ENCODE measurements at places on chromosomes 12 and 14.

DNA sequence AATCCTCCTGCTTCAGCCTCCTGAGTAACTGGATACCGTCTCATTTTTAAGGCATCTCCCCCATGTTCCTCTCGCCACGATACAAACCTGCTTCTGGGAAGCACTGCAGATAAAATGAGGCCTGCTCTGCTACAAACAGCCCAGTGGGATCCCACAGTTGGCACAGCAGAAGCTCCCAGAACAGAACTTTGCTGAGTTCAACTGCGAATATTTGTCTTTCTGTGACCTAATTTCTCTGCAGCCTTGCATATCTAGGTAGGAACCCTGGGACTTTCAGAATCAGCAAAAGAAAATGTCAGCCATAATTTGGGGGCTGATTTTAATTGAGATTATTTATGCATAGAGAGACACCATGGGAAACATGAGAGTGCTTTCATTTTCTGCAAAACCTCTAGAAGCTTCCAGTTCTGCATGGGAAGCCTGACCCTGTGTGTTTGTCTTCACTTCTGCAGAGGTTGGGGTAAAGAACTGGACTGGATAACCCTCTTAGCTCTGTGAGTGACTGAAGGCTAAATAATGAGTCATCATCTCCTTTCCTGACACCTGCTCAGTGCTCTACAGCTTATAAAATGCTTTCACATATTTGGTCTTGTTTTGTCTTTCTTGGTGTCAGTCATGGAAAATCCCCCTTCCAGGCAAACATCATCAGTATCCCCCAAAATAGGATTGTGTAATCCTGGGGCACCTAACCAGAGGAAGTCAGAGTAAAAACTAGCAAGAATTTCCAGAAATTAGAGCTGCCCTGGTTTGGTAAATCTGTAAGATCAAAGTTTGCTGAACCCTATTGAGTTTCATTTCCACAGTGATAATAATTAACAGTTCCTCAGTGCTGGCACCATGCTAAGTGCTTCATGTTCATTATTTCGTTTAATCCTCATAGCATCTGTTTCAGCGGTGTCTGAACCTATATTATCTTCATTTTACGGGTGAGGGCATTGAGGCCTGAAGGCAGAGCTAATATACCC, 185.8 kb downstream of the SLC15A4 start:
- DNase-seq, result no peak

DNA sequence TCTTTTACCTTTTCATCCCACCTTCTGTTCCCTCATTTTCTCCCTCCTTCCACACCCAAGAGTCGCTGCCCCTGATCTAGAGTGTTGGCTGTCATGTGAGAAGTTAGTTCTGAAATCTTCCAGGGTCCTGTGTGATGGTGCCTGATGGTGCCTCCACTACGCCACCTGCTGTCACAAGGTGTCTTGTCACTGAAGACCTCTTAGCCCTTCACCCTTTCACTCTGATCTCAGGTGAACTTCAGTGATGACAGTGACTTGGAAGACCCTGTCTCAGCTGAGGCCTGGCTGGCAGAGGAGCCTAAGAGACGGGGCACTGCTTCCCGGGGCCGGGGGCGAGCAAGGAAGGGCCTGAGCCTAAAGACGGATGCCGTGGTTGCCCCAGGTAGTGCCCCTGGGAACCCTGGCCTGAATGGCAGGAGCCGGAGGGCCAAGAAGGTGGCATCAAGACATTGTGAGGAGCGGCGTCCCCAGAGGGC, 7.6 kb upstream of the PFDN5 start:
- DNase-seq, result peak; percentile 29

DNA sequence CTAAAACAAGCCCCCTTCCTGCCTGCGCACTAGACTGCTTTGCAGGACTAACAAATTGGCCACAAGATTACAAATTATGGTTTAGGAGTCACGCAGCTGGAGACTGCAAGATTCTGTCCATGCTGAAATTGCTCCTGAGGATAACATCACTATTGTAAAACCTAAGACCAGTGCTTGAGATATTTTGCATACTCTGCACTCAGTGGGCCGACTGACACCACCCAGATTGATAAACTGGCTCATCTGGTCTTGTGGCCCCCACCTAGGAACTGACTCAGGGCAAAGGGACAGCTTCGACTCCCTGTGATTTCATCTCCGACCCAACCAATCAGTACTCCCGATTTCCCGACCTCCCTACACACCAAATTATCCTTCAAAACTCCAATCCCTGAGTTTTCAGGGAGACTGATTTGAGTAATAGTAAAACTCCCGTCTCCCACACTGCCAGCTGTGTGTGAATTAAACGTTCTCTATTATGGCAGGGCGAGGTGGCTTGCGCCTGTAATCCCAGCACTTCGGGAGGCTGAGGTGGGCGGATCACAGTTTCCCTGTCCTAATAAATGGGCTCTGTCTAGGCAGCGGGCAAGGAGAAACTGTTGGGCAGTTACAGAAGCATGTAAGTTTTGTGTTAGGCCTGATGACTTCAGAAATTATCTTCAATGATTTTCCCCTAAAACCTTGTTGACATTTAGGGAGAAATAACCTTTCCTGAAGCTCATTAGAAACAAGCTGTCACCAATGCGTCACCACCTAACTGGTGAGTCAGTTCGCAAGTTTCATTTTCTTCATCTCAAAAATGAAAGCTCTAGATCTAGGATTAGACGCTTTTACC, 5.3 kb upstream of the UBC start:
- peak; percentile 89 for DNase-seq

DNA sequence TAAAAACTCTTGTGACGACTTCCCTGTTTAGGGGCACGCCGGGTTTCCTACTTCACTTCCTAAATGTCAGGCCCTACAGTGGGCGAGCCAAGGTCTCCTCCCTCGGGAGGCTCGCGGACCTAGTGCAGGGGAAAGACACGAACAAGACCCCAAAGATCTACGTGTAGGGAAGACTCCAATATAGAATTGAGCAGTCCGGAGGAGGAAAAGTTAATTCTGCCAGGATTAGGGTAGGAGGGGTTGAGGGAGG, 564 bp downstream of the ATXN3 start:
- peak; percentile 88 for DNase-seq

- DNase-seq, result no peak
Measured at GRCh38 chr14:94679937-94680861, 68.0 kb downstream of the SERPINA3 start.

GRCh38 chr14:84028080-84028604, 1501.8 kb upstream of the FLRT2 start:
- DNase-seq, result no peak

DNA sequence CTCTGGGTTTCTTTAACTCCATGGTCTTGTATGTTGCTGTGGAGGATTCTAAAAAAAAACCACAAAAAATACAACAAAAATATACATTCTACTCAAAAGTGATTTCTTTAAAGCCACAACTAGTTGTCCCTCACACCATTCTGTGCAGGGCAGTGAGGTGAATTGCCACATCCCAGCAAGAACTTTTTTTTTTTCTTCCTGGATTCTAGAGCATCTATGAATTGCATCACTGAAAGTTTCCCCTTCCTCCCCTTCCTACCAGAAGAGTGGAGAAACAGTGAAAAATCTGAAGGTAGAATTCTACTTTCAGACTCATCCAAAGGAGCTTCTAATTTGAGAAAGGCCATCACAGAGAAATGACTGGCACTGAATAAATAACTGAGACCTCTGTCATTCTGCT, 395.3 kb downstream of the AEBP2 start:
- DNase-seq, result no peak

GRCh38 chr14:77177702-77178101, 3.9 kb upstream of the TMEM63C start:
- DNase-seq, result peak; percentile 23

GRCh38 chr14:30855345-30856037, 18.9 kb upstream of the COCH start:
- peak; percentile 54 for DNase-seq

- DNase-seq, result peak; percentile 30
Measured at GRCh38 chr12:88577537-88577936, 2.7 kb downstream of the KITLG start.

- DNase-seq, result no peak
Measured at GRCh38 chr14:92397953-92398564, 75.1 kb downstream of the SLC24A4 start.

DNA sequence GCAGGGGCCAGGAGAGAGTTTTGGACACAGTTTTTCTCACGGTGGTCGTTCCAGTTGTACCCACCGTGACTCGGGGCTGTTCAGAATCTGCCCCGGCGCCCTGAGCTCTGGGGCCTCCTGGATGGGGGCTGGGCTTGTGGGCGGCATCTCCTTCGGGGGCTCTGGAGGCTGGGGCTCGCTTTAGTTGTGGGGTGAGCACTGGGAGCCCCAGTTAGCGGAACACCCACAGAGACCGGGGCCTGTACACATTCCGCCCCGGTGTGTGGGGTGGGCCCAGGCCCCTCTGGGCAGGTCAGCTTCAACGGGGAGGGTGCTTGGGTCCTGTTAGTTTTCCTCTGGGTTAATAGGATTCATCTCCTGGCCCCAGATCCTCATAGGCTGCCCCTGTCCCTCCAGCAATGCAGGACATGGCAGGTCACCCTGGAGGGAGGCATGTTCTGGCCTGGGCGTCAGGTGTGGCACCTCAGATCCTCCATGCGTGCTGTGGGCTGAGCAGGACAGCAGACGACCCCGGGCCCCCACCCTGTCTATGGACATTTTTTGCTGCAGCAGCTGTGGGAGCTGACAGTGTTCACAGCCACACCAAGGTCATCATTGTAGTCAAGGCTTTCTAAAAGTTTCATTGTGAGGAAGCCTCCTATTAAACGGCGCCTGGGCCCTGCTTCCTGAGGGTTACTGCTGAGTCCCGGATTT, 393.2 kb downstream of the TMEM121 start:
- no peak for DNase-seq

DNA sequence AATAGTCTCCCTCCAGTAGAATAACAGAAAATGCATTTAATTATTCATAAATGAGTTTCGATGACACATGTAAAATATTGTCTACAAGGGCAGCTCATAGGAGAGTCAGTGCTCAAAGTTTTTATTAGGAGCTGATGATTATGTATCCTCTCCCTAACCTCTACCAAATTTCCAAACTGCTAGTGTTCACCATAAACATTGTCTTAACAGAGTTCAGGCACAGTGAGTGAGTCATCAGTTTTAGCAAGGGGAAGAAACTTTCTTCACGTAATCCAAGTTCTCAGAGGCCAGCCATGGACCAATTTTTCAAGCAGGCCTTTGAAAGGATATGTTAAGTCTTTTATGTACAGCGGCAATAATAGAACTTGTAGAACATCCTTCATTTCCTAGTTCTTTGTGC, 649.2 kb upstream of the MIS18BP1 start:
- no peak for DNase-seq

DNA sequence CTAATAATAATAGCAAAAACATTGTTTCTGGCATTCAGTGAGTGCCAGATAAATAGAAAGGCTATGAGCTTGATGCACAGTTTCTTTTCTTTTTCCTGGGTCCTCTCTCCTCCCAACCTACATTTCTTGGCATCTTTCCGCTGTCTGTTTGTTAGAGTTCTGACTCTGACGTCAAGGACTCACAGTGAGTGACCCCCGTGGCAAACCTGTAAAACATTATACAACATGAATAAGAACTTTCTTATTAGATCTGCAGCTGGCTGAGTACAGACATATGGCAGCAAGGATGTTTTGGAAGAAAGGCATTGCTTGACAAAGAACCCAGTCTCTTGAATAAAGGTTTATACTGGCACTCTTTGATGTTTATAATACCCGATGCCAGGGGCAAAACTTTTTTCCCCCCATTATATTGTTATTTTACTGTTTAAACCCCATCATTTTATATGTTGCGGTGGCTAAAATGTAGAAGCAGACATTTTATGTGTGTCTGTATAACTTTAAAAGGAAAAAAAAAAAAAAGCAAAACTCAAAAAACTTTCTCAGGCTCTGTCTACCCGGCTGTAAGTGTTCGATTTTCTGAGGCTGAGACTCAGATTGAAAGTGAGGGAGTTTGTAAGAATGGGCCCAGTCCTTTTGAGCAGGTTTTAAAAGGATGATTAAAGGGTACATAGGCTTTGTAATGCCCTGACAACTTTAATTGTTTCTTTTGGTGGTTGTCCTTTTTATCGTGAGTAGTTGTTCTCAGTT, 159.3 kb downstream of the PDE3A start:
- DNase-seq, result no peak

DNA sequence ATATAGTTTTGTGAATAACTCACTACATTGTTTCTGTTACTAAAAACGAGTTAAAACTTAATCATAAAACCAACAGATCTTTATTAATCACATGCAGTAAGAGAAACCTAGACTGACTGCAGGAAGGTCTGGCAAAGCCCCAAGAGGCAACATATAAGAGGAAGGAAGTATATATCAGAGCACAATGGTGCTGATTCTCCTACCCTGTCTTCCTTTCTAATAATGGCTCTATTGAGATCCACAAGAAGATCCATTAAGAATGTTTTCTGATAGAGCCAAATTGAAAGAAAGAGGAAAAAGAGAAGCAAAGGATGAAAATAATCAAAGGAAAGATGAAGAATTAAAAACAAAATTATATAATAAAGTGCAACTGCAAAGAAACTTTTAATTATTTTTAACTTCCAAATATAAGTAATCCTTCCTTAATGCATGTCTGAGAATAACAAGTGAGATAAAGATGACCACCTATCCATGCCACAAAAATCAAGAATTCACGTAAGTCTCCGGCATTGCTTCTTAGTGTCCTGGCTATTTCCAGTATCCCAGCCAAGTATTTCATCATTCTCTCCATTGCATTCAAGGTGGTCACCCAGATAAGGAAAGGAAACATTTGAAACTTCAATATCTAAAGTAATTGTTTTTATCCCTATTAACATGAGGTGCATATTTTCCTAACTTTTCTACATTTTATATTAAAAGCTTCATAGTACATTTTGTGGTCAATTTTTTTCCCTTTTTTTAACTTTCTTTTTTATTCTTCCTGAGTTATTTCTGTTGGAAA, 62.2 kb downstream of the SOX5 start:
- no peak for DNase-seq

GRCh38 chr12:98885778-98886177, 240.7 kb downstream of the APAF1 start:
- no peak for DNase-seq

DNA sequence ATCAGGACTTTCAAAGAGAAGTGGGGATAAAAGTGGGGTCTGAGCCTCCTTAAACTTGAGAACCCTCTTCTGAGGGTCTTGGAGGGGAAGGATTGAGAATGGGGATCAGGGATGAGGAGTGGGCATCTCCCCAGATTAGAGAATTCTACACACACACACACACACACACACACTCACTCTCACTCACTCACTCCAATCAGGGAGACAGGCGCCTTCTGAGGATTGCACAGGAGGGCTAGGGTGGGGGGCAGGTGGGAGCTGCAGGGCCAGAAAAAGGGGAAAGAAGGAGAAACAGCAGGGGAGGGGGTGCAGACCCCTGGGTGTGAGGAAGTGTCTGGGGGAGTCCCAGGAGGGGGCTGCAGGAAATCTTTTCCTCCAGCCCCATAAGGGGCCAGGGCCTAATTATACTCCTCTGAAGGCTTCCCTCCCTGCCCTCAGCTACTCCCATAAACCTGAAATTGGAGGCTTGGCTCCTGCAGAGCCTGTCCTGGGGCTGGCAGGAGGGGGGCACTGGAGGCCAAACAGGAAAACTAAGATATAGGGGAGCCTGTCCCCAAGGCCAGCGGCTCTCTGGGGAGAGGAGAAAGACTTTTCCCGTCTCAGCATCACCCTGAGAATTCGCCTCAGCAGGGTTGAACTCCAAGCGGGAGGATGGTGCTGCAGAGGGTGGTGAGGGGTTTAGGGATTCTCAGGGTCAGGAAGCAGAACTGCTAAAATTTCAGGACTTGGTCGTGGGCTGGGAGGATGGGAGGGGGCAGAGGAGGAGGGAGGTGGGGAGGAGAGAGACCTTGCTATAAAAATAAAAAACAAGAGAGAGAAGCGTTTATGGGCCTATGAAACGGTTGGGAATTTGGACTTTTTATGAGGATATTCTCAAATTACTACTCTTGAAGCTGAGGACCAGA, 1.6 kb downstream of the HOXC9 start:
- no peak for DNase-seq

All from inflammatory macrophage treated with lipopolysaccharide for 1 hour (primary cell).